ENCODE measurements at places on chromosomes 12 and 14. TPM values are rescaled to one million over a fixed set of nuclear protein-coding genes. Genes with fewer than 3 reads are reported as not detected.

SMIM41 gene
- polyA plus RNA-seq, result 0.98 TPM

DIO2 gene
- 0.11 TPM for polyA plus RNA-seq

NRIP2 gene
- 0.03 TPM for polyA plus RNA-seq

NGB gene
- 0.60 TPM for polyA plus RNA-seq
